CD4-positive, alpha-beta T cell treated with Interleukin-12 subunit alpha and Interleukin-12 subunit beta, for 1 hour (primary cell): ENCODE measurements at places on chromosomes 2 and 18.

DNA sequence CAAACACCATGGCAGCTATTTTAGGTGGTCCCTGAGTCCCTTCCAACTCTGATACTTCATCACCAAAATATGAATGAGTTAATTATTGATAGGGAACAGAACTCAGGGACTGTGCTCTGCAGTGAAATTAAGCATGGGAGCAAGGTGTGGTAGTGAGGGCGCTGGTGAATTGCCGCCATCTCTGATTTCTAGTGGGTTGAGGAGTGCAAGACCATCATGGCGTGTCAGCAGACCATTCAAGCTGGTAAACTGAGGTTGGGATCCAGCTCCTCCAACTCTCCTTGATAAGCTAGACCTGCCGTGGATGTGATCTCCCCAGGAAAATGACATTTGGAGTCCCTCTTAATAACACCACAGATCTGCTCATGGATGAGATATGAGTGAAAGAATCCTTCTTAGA lies 70.4 kb downstream of the LYPD1 start:
- no peak for DNase-seq

- no peak for DNase-seq
Observed at GRCh38 chr2:177692783-177693269, 300.3 kb downstream of the AGPS start.

GRCh38 chr18:55593888-55594287 lies 5.9 kb upstream of the TCF4 start:
- DNase-seq, result no peak

GRCh38 chr2:166375195-166375735 lies 479 bp downstream of the SCN9A start:
- DNase-seq, result no peak

GRCh38 chr2:231614559-231615057 lies 21.9 kb downstream of the TEX44 start:
- DNase-seq, result peak; percentile 36

- no peak for DNase-seq
Observed at GRCh38 chr2:100703213-100703612, 116.7 kb upstream of the NPAS2 start.

GRCh38 chr2:218891275-218892135 lies 10.9 kb downstream of the WNT10A start:
- DNase-seq, result no peak

DNA sequence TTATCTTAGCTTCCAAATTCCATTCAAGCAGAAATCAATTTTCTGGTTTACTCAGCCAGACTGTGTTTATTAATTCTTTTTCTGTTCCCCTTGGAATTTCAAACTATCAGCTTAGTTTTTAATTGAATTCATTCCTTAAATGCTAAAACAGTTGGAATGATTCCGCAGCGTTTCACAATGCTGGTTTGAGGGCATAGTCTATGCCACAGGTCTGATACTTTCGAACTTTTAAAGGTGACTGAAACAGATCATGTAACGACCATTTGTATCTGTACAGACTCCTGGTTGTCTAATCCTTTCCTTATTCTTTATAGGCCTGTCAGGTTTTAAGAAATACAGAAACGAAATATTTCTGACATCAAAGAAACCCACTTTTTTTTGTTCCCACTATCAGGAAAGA lies 45.4 kb downstream of the STPG4 start:
- no peak for DNase-seq

GRCh38 chr18:79383388-79384056 lies 12.2 kb upstream of the NFATC1 start:
- no peak for DNase-seq

DNA sequence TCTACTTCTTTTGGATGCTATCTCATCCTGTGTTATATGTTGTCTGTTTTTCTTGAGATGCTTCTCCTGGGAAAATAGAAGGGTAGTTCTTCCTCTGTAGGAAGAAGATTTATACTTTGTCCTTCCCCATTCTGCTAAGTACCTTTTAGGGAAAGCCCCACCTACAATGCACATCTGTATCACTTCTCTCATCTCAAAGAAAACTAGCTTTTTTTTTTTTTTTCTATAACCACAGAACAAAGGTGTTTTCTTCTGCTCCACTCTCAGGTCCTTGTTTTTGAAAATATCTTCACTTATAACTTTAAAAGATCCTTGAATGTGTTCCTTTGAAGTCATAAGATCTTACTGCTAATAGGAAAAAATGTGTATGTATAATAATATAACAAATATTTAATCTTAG lies 30.8 kb downstream of the CCDC150 start:
- DNase-seq, result no peak

DNA sequence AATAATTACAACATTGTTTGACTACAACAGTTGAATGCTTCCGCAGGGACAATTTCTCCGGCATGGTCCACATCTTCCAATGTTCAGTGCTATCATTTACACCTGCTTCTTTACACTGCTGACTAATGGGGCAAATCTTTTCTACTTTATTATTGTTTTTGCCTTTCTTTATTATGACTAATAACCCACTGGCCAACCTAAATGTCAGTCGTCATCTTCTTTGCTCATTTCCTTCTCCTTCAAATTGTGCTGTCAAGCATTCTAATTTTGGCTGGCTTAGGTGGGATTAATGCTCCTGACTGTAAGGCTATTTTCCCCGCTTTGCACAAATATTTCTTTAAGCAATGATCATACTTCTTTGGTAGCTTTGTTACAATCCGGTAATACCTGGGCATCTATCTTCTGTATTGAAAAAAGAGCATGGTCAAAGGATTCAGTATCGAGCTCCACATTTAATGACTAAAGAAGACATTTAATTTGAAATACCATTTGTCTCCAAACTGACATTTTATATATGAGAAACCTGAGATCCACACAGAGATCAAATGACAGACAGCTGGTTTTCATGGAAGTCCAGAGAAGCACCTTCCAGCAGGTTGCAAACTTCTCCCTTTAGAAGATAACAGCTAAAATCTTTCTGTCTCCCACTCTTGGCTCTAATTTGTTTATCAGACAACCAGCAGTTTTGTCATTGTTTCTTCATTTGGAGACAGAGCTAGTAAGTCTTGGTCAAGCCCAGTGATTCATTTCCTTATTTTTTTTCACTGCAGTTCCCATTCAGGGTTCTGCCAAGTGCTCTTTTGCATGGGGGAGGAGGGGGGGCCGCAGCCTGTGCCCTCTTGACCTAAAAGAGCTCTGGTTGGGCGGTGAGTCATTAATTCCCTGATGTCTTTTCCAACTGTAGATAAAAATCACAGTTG lies 132.9 kb downstream of the SOCS6 start:
- DNase-seq, result peak; percentile 13

GRCh38 chr2:10917927-10918326 lies 6.2 kb downstream of the KCNF1 start:
- DNase-seq, result no peak
